ENCODE measurements at places on chromosomes 11 and 22. TPM values are rescaled to one million over a fixed set of nuclear protein-coding genes. Genes with fewer than 3 reads are reported as not detected.

DNA sequence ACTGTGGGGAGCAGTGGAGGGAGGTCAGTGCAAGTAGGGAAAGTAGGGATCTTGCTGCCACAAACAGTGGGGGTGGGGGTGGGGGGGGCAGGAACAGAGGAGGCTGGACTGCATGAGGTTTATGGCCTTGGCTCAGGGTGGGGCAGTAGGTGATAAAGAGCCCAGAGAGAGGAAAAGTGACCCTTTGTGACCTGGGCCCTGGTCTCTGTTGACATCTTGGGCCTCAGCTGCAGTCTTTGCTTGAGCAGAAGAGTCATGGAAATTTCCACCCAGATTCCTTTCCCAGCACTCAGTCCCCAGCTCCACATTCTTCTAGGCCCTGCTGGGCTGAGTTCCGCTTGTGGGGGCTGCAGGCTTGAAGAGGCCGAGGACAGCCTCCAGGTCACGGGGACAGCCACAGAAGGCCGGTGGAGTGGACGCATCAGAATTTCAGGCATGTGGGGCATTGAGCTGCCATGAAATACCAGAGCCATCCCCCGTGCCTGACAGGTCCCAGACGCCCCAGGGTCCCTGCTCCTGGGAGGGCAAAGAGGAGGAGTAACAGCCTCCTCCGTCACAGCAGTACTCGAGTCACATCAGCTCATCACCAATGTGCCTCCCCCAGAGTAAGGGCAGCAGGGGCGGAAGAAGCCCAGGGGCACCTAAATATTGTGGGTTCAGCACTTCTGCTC is 9.7 kb upstream of the MALAT1 start:
- DNase-seq = peak; percentile 98

- no peak for DNase-seq
These were observed 51.1 kb downstream of the IGSF9B start for GRCh38 chr11:133905677-133906156.

- DNase-seq = no peak
These were observed 76.0 kb upstream of the MTMR2 start for GRCh38 chr11:95999711-96000406.

DNA sequence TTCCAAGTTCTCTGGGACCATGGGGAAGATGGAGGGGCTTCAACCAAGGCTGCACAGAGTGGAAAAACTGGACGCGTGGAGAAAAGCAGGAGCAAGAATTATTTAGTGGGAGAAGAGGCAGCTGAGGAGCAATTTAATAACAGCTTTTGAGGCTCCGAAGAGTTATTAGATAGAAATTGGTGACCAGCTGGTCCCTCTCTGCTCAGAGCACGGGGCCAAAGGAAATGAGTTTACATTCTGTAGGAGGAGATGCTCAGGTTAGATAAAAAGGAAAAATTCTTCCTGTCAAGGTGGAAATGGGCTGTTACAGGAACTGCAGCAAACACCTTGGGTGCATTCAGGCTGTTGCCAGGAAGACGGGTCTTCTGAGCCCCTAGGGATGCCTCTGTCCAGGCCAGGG is 47.0 kb upstream of the GALNT18 start:
- no peak for DNase-seq

- peak; percentile 33 for DNase-seq
These were observed at the start of the genes COMT and TXNRD2 for GRCh38 chr22:19941365-19942082. TSS of gene COMT (plus strand) at chr22:19941772. CDS start at chr22:19962527, 20,755 bp downstream. TSS of gene TXNRD2 (minus strand) at chr22:19941818. CDS start at chr22:19941803, 15 bp downstream.

RAB36 gene
- 6.8 TPM for total RNA-seq

B3GAT1 gene
- total RNA-seq = not detected

TSGA10IP gene
- not detected for total RNA-seq

MYOD1 gene
- total RNA-seq = not detected

LRRC56 gene
- 0.65 TPM for total RNA-seq

SLC37A2 gene
- total RNA-seq = 1.7 TPM

PRR5L gene
- total RNA-seq = 24.5 TPM

Measured in HFFc6 (cell line).